GM12891 (cell line): ENCODE measurements at places on chromosomes 3 and 15.

GRCh38 chr15:94478763-94479162, 247.4 kb downstream of the MCTP2 start:
- DNase-seq, result no peak

DNA sequence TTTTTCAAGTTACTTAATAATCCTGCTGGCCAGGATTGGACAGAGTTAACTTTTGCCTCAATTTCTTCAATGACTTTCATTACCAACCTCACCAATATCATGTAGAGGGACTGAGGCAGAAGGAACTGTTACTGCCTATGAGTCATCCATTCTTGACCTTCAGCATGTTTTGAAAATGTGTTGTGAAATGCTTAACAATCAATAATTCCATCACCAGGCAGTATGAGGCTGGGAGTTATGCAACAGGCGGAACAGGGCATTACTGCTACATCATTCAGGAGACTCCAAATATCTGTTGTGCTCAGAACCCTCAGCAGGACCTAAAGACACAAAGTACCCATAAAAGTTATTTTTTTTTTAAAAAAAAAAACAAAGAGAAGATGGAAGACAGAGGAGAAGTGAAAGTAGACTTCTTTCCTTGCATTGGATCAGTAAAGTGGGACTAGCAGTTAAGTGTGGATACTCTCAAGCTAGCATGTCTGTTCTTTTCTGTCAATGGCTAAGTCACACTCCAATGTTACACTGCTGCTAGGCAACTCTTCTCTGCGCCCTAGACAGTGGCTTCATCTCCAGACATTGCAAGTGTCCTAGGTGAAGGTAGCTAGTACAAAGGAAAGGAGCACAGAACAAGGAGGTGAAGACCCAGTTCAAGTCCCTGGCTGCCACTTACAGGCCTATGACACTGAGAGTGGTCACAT, 184.9 kb upstream of the LPP start:
- DNase-seq, result no peak

DNA sequence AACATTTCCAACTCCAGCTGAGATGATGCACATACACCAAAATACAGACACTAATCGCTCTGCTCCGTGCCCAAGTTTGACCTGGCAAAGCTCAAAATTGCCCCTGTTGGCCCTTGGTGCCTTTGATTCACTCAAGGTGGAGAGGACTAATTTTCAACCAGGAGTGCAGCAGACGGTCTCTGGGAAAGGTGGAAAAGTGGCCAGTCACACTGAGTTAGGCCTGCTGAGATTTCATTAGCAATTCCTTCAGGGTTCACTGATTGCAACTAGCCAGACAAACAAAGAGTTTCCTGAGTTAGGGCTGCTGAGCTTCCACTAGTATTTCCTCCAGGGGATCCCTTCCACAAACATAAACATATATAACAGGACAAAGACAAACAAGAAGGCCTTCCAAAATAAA, 28.7 kb upstream of the LHFPL4 start:
- DNase-seq, result no peak

- DNase-seq, result no peak
Measured at GRCh38 chr15:41881920-41882688, 11.7 kb downstream of the SPTBN5 start.

- no peak for DNase-seq
Measured at GRCh38 chr3:46314517-46314916, 39.4 kb upstream of the CCR2 start.

DNA sequence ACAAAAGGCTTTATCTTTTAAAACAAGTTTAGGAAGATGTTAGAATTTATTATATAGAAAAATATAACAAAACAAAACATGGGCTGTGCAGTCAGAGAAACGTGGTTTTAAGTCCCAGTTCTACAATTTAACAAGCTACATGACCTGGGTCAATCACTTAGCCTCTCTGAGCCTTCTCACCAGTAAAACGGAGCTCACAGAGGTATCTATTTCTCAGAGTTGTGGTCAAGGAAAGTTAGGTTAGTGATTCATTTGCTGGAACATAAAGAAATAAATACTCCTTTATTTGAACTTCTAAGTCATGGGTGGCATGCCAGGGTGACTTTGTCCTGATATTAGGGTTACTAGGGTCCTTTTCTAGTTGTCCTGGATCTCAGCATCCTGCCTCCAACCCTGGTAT, 10.8 kb upstream of the CCDC174 start:
- no peak for DNase-seq

DNA sequence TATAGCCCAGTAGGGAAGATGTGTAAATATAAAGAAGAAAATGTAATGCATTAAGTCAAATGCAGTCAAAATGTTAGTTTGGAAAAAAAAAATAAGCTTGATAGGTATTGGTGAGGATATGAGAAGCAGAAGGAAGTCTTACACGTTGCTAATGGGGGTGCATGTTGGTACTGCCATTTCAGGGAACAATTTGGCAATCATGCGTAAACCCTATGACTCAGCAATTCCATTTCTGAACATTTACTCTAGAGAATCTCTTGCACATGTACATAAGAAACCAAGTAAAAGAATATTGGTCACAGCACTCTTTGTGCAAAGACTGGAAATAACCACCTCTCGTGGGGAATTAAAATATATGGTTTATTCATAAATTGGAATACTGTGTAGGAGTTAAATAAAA, 35.5 kb upstream of the TIMP4 start:
- DNase-seq, result no peak

GRCh38 chr15:42012241-42012640, 8.6 kb downstream of the PLA2G4E start:
- DNase-seq, result no peak

DNA sequence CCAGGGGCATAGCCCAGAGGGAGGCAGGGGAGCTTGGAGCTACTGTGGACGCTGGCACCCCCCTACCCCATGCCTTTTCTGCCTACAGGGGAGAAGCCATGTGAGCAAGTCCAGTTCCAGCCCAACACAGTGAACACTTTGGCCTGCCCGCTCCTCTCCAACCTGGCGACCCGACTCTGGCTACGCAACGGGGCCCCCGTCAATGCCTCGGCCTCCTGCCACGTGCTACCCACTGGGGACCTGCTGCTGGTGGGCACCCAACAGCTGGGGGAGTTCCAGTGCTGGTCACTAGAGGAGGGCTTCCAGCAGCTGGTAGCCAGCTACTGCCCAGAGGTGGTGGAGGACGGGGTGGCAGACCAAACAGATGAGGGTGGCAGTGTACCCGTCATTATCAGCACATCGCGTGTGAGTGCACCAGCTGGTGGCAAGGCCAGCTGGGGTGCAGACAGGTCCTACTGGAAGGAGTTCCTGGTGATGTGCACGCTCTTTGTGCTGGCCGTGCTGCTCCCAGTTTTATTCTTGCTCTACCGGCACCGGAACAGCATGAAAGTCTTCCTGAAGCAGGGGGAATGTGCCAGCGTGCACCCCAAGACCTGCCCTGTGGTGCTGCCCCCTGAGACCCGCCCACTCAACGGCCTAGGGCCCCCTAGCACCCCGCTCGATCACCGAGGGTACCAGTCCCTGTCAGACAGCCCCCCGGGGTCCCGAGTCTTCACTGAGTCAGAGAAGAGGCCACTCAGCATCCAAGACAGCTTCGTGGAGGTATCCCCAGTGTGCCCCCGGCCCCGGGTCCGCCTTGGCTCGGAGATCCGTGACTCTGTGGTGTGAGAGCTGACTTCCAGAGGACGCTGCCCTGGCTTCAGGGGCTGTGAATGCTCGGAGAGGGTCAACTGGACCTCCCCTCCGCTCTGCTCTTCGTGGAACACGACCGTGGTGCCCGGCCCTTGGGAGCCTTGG, 5.6 kb downstream of the CIB1 start:
- no peak for DNase-seq

- DNase-seq, result no peak
Measured at GRCh38 chr15:78393137-78393536, 44.9 kb upstream of the IREB2 start.

DNA sequence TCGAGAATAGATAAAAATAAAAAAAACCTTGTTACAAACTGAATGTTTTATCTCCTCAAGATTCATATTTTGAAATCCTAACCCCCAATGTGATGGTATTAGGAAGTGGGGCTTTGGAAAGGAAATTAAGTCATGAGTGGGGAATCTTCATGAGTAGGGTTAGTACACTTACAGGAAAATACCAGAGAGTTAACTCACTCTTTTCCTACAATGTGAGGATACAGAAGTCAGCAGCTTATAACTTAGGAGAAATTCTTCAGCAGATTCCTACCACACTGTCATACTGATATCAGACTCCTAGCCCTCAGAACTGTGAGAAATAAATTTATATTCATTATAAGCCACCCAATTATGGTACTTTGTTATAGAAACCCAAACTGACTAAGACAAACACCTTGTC, 453.1 kb downstream of the GBE1 start:
- DNase-seq, result no peak

- no peak for DNase-seq
Measured at GRCh38 chr3:178359728-178360127, 176.5 kb upstream of the KCNMB2 start.

GRCh38 chr15:98996624-98997023, 11.0 kb downstream of the PGPEP1L start:
- DNase-seq, result no peak

DNA sequence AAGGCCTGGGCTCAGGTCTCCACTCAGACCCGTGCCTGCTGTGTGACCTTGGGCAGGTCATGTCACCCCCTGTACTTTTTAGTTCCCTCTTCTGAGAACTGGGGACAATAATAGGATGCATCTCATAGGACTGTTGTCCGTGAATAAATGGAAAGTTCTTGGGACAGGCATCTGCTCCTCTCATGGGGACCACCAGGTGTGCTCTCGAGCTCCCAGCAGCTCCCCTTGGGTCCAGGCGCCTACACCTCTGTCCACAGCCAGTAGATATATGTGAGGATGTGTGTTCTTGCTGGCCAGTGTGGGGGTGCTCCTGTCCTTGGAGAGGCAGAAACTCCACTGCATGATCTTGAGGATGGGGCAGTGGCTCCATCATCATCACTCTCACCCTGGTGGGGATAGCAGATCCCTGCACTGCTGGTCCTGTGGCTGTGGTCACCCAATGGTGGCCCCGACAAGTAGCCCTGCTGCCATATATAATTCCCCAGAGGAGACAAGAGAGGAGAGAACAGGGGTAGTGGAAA, 257.6 kb upstream of the TLE3 start:
- no peak for DNase-seq

DNA sequence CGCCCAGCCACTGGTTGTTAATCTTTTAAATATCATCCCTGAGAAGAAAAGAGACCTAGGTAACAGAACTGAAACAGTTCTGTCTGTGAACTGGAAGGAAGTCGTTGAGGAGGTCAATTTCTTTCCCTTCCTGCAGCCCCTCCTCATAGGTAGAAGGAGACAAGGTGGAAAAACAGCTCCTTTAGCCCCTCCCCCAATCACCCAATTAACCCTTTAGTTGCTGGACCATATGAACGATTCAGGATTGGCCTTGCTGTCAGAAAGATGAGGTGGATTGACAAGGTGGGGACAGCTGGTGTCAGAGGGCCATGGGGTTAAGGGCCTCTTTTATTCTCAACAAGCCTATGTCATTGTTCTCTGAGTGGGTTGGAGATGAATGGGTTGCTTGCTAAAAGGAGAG, 36.0 kb upstream of the ZNF445 start:
- DNase-seq, result no peak

DNA sequence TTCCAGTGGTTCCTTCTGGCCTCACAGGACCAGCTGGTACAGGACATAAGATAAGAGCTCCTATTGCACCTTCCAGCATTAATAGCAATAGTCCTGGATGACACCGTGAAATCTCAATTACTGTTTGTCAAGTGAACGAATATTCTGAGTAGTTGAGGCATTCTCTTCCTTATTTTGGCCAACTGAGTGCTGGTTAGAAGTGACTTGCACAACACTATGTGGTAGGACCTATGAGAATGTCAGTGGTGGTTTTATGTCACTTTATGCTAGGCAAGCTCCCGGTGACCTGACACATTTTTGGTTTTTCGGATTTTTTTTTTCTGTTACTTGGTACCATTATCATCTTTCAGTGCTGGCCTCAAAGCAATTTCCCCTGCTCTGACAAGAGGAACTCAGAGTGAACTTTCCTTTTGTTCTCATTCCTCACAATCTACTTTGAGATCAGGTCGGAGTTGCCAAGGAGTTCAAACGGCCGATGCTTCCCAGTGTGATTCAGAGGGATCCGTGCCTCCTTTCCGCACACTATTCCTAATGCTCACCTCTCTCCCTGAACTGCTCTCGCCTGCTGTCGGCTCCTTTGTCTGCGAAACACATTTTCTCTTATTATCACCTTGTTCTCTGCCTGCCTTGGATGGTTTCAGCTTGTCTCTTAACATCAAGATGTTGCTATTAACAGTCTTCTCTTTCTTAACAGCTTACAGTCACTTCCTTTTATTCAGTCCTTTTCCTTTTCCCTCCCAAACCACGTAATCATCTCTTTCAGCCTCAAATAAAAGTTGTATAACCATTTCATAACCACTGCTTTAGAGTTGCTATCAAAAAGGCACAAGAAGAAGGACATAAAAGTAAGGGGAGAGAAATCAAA, 35.8 kb downstream of the QTRT2 start:
- no peak for DNase-seq
